Activated CD8-positive, alpha-beta memory T cell treated with anti-CD3 and anti-CD28 coated beads for 48 hours (primary cell): ENCODE measurements at places on chromosomes 5 and 9.

DNA sequence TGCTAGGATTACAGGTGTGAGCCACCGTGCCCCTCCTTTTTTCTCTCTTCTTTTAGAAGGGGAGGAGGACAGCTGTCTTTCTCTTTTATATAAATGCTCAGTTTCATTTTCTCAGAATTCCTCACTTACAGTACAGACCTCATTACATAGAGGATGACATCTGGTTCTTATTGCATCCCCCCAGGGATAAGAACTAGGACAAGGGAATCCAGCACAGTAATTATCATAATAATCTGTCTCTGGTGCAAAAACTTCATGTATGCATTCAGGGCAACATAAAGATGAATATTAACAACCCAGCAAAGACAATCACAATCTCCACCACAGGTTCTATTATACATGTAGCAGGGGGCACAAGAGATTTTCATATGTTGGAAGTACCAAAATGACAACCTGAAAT is 5.1 kb downstream of the SPZ1 start:
- DNase-seq: no peak

GRCh38 chr9:128005923-128006322 is 25.1 kb upstream of the EEIG1 start:
- no peak for DNase-seq

DNA sequence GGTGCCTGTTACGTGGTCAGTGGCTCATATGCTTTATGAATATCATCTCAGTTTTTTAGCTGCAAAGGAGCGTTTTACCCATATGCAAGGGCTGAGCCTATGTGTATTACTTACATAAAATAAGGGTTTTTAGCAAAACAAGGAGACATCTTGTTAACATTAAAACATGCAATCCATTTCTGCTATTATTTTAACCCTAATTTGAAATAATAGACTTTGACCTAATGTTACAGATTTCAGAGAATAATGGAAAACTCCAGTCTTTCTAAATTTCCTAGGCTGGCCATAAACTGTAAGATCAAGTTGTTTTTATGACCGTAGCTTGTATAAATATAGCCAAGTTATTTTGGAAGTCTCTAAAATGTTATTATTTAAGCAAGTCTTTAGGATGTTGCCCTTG is 121.1 kb upstream of the SEMA6A start:
- no peak for DNase-seq

DNA sequence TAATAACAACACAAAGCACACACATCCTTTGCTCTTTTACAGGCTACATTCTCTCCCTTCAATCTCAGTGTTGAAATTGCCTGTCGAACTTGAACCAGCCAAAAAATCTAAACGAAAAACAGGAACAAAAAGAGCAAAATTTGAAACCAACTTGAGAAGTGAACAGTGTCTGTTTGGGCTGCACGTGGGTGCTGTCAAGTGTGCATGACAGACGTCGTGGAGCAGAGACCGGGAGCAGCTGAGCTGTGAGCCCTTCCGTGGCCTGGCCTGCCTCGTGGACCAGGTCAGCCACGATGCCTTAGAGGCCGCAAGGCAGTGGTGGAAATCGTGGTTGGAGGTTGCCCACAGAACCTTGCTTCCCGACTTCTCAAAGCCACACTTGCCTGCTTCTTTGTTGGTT is 34.8 kb upstream of the DENND1A start:
- no peak for DNase-seq

- DNase-seq: no peak
Measured at GRCh38 chr5:102760815-102761214, 5.7 kb downstream of the PAM start.

DNA sequence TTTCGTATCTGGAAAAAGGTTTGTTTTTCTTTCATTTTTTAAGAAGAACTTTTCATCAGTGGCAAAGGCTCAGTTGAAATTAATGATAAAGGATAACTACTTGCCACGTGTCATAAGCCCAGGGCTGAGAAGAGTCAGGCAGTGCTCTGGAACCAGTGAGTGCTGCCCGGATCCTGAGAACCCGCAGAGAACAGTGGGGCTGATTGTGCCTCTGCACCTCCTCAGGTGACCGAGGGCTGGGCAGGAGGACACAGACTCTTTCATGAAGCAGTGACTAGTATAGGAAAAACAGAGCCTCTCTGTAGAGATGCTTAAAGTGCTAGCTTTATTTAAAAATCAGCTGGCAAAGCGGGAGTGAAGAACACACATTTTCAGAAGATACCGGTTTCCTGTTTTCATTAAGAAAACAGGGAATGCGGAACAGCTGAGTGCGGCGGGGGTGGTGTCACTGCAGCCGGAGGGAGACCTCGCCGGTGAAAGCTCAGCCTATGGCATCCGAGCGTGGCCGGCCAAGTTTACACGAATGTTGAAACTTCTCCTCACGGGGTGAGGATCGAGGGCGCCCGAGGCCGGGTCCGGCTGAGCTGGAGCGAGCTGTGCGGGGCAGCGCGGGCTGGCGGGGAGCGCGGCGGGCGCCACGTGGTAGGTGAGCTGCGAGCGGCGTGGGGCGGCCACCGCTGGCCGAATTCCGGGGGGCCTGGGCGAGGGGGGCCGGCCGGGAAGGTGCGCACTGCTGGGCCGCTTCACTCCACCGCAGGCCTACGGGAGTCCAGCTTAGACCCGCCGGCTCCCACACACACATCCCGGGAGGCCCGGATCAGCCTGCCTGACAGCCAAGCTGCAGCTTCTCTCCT is 134.7 kb upstream of the DMRT1 start:
- DNase-seq: no peak

DNA sequence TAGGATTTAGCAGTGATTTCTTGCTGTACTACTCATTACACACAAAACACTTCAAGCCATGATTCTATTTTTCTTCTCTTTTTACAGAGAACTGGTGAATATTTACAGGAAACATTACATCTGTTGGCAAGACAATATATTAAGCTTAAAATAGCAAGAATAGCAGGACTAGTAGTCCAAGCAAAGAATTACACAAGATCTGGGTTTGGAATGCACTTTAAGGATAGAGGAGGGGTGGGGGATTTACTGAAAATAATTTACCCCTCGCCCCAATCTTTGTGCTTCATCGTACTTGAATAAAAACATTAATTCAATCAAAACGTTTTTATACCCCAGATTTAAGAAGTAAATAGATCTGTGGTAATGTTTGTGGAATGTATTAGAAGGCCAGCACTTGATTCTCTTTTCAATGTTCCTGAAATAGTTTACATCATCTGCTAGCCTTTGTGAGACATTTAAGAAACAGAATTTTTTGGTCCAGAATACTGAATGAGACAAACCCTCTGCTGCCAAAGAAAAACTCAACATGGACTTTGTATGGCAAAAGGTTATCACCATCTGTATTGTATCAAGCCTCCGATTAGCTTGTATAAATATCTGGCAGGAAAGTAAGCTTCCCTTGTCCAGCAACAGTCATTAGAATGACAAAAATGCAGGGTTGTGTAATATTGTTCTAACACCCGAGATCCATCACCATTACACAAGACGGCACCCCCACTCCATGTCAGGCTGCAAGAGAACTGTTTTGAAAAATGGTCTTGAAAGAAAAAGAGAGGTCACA is 23.8 kb downstream of the SVEP1 start:
- no peak for DNase-seq

DNA sequence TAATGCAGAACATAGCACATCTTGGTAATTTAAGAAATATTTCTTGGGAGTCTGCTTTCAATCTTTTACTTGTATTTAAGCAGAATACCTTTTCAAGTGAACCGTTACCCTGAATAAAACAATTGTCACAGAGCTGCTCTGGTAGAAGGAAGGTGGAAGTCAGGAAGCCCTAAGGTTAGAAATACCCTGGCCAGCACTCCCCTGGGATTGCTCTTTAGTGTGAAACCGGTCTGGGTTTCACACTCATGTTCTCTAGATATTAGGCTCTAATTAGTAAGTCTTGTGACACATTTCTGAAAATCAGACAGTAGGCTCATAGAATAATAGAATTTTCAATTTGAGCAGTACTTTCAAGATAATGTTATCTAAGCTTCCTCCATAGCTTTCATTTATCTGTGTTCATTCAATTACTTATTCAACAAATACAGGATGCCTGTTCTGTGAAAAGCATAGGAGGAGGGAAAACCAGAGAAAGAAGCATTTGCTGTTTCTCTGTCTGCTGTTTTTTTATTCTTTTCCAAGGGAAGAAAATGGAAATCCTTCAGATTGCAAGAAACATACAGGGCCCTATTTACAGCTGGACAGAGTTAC is 825.5 kb downstream of the TLR4 start:
- DNase-seq: no peak

GRCh38 chr5:36179950-36180349 is 28.0 kb downstream of the SKP2 start:
- DNase-seq: no peak

DNA sequence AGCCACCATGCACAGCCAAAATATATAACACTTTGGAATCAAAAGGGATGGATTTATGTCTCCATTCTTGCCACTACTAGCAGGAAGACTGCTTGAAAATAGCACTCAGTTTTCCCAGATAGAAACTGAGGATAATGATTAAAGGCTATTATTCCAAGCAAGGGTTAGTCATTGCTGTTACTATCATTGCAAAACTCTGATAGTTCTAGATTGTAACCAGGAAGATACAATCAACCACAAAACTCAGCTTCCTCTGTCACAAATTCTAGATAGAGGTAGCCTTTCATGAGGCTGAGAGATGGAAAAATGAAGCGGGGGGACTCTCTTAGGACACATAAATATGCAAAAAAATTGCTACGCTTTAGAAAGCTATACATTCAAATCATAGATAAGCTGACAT is 3.1 kb downstream of the ANXA1 start:
- DNase-seq: no peak

DNA sequence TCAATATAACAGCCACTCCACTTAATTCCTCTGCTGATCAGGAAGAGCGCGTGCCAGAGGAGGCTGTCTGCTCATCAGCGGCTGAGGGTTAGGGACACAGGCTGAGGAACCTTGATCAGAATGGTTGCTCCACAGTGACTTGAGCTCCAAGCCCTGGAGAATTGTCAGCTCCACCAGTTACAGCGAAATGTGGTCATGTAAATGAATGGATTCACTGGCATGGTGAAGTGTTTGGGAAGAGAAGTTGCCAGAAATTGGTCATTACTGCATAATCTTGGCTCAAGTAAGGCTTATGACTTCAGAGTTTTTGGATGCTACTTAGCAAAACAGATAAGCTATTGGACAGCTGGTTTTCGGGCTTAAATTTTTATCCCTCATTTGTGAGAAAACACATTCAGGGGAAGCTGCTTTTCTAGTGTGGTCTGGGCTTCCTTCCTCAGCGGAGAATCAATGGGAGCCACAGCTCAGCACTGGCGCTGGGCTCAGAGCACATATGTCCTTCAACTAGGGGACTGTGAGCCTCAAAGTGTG is 65.0 kb downstream of the PRRT1B start:
- no peak for DNase-seq

DNA sequence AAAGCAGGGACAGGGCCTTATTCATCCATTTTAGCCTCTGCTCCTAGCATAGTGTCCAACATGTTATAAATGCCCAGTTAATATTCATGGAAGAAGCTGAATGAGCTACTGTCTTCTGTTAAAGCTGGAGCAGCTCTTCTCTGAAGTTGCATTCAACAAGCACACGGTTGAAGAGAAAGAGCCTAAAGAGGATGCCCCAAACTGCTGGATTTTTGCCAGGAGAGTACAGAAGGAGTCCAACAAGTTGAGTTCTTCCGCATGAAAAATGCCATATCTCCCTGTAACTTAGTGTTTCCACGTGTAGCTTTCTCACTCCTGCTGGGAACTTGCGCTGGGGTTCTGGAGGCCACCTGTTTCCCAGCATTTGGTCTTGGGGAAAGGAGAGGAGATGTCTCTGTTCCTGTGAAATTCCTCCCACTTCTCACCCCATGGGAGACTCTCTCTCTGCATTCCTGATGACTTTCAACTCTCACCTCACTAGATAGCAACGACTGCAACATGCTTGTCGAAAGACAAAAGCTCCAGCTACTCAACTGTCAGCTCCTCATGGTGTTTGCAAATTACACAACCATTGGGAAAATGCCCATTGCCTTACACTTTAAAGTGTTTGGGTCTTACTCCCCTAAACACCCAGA is 122.8 kb downstream of the KIF4B start:
- no peak for DNase-seq

DNA sequence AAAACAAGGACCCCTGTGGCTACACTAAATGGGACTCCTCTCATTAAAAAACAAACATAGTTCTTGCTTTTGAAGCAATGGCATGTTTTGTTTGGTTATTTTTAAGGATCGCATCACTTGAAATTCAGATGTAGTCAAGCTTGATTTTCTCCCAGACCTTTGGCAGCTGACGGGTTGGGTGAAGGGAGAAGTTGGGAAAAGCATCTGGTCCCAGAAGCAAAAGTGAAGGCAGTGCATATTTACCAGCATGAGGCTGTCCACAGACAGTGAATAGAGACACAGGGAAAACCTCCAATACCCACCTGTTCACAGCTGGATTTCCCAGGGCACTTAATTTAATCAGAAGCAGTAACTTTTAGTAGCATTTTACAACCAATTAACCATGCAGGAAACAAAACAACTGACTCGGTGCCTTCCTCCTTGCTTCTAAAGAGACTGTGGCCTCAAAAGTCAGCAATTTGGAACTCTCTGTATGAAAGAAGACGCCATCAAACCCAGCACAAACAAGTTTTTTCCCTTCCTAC is 245.4 kb downstream of the EBF1 start:
- no peak for DNase-seq

GRCh38 chr9:88530051-88530450 is 4.9 kb upstream of the NXNL2 start:
- no peak for DNase-seq

- DNase-seq: no peak
Measured at GRCh38 chr9:80875947-80876346, 813.4 kb downstream of the TLE1 start.

- DNase-seq: no peak
Measured at GRCh38 chr5:128220841-128221240, 137.3 kb downstream of the SLC12A2 start.
